Stimulated activated CD8-positive, alpha-beta memory T cell treated with anti-CD3 and anti-CD28 coated beads, Interleukin-4, amount 100 ng/mL, for 4 hours (primary cell): ENCODE measurements at places on chromosomes 11 and 22.

GRCh38 chr22:27804470-27805297 is 3.1 kb upstream of the MN1 start:
- peak; percentile 11 for DNase-seq

DNA sequence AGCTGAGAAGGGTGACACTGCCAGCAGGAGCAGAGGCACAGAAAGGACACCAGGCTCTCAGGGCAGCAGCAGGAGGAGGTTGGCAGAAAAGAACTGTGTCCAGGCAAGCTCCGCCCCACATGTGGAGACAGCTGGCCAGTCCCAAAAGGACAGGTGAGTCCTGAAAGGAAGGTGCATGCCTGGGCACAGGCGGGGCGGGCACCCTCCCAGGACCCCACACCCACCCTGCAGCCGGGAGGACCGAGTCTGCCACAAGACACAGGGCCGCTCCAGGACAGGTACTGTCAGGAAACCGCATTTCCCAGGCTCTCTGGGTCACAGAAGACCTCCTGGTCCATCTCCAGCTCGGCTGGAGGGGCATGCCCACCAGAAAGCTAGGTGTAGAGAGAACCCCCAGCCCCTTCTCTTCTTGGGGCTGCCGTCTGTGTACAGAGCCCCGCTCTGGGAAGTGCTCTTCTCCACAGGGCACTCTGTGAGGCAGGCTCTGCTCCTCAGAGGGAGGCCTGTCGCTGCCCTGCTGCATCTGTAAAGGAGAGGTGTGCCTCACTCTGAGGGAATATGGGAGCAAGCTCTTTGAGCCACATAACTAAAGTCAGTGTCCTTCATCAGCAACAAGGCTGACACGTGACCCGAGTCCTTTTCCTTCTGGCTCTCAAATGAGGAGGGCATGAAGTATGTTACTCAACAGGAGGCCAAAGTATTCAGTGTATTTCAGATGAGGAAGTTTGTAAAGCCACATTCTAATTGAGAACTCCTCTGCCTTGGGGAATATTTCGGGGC is 50.5 kb downstream of the CLTCL1 start:
- no peak for DNase-seq

DNA sequence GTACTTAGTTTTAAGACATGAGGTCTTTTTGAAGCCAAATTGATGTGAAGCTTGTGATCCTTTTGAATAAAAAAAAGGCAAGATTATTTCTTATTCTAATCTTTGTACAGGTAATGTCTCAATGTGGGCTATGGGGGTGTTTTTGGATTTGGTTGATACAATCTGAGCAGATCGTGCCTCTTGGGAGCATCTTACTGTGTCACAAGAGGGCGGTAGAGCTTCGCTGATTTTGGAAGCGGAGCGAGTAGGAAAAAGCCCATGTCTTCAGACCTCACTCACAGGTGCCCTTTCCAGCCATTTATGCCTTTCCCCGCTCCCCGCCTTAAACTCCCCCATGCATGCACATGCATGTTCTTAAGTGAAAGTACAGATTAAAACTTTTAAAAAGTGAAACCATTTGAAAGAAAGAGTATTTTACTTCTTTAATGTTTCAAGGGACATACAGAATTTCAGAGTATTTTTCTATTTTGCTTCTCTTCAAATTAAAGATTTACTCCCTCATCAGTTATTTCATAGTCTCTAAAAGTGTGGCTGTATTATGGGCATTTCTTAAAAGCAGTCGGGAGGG is 18.8 kb downstream of the DDX25 start:
- DNase-seq: no peak

GRCh38 chr11:12543596-12544415 is 130.4 kb upstream of the TEAD1 start:
- no peak for DNase-seq

DNA sequence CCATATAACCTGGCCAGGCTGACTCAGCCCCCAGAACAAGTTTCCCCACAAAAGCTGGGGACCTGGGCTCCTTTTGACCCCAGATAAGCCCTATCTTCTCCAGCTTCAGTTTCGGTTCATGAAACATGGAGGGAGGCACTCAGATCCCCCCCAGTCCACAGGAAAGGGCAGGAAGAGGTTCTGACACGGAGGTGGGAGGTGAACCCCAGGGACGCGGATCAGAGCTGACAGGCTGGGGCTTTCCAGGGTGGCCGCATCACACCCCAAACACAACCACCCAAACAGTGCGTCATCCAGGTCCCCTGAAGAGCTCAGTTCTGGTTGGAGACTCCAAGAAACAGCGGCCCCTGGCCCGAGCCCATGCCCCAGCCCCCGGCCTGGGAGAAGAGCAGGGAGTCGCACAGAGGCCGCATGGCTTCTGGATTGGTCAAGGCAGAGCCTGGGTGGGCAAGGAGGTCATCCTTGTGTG is 44.3 kb upstream of the A4GALT start:
- DNase-seq: no peak

DNA sequence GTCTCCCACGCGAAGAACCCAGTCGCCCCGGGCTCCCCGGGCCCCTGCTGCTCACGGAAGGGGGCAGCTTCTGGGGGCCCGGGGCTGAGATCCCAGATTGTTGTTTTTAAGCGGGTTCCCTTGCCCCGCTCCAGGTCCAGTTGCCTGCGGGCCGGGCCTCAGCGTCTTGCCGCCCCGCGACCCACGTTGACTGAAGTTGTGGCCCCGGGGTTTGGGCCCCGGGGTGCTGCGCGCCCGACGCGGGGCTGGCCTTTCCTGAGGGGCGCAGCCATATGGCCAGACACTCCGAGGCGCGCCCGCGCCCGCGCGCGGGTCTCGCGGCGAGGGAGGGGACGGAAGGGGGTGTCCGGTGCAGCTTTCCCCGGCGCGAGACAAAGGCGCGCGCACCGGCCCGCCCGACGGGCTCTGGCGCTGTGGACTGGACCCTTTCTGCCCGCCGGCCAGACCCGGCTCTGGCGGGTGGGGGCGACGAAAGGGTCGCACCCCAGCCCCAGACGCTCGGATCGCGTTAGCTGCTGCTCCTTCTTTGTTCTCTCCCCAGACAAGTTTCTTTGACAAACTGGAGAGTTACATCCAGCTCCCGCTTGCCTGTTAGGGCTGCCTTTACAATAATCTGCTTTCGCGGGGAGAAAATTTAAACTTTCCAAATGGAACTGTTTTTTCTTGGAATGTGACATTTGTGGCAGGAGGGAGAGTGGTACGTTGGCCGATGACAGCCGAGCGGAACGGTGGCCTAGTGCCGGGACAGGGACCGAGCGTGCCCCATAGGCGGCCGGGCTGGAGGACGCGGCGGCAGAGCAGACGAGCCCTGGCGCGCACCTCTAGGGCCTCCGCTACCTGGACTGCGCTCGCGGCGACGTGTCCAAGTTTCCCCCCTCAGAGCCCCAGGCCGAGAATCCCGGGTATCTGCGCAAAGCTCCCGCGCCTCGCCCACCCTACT is 716 bp downstream of the AMOTL1 start:
- no peak for DNase-seq

- no peak for DNase-seq
These were observed 566 bp downstream of the ATP6V1E1 start for GRCh38 chr22:17627961-17628405.

DNA sequence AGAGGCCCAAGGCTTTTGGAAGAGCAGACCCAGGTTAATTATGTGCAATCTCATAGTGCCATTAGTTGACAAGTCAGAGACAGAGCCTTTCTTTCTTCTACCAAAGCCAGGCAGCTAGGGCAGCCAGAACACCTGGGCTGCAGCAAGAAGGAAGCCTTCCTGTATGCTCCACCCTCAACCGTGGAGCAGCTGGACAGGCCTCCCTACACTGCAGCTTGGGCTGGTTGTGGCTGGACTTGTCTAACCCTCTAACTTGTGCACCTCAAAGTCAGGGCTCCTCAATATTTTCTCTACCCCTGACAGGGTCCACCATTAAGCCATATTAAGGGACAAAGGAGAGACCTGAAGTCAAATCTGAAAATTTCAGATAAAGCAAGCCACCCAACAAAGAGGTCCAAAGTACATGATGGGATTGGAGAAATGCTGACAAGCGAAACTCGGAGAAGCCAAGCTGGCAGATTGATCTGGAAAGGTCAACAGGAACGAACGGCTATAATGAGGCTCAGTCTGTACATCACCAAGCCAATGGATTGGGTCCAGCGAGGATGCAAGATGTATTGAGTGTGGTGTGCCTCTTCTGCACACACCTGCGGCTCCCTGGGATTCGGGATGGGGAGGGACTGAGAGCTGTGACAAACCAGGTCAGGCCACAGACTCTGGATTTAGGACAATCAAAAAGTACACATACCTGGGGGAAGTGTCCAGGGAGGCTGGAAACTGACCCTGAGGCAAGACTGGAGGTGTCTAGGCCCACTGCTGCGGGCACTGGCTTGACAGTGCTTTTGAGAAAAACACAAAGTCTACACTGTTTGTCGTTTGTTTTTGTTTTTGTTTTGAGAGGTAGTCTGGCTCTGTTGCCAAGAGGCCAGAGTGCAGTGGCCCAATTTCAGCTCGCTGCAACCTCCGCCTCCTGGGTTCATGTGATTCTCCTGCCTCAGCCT is 11.7 kb upstream of the SLC43A3 start:
- DNase-seq: no peak

DNA sequence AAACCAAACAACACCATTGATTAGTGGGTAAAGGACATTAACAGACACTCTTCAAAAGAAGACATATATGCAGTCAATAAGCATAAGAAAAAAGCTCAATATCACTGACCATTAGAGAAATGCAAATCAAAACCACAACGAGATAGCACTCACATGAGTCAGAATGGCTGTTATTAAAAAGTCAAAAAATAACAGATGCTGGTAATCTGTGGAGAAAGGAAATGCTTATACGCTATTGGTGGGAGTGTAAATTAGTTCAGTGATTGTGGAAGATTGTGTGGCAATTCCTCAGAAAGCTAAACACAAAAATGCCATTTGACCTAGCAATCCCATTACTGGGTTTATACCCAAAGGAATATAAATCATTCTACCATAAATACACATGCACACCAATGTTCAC is 182.6 kb downstream of the TRPC6 start:
- DNase-seq: no peak

- DNase-seq: no peak
These were observed 41.3 kb downstream of the CECR2 start for GRCh38 chr22:17410576-17410975.

DNA sequence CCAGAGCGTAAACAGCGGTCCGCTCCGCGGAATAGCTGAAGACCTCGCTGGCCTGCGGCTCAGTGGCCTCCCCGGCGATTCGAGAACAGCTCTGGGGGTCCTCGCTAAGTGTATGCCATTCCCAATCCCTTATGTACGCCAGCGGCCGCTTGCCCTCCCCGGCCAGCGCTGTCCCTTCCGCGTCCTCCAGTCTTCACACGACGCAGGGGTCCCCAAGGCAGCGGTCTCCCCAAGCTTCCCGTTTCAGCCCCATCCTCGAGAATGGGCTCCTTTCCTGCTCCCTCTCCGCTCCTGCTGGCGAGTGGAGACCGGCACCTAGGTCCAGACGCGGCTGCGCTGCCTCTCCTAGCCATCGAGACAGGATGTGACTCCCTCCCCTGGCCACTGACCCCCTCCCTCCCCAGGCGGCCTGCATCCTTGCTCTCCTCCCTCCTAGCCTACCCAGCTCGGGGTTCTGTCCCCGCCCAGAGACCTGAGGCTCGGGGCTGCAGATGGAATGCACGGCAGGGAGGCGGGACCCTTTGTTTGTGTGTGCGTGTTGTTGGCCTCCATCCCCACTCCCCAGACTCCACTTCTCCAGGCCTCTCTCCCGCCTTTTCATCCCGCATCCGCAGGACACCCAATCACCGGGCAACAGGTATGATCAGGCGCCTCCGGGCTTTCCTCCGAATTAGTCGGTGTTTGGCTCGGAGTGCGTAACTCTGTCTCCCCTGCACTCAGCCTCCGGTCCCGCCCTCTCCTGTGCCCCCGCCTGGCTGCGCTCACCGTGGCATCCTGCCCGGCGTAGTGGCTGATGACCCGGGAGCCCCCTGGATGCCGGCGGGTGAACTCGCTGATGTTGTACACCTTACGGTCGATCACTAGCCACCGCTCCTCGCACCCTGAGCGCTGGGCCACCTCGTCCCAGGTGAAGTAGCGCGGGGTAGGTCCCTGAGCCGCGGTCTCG is 740 bp downstream of the FADS1 start:
- DNase-seq: peak; percentile 49

- no peak for DNase-seq
These were observed 27.4 kb downstream of the IGLL5 start for GRCh38 chr22:22914726-22915669.

DNA sequence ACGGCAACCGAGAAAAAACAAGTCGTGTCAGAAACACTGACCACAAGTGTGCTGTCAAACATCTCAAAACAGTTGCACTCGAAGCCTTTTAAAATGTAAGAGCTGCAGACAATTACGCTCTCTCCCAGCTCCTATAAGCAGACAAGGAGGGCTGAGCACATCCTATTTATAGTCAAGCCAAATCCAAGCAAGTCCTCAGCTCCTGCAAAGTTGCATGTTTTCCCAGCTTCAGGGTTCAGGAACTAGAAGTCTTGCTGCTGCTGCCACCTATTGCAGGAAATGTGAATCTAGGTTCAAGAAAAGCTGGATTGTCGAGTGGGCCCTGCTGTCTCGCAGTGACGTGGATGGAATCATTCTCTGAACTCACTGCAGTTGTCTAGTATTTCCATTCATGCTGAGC is 15.5 kb downstream of the EFCAB6 start:
- DNase-seq: no peak

- no peak for DNase-seq
These were observed 92.9 kb downstream of the SLC17A6 start for GRCh38 chr11:22431106-22431505.

GRCh38 chr22:33470456-33470855 is 412.3 kb upstream of the SYN3 start:
- DNase-seq: no peak

- DNase-seq: no peak
These were observed 68.5 kb upstream of the SLC35C1 start for GRCh38 chr11:45736424-45736823.

- DNase-seq: no peak
These were observed 41.3 kb upstream of the RDX start for GRCh38 chr11:110337570-110338193.

DNA sequence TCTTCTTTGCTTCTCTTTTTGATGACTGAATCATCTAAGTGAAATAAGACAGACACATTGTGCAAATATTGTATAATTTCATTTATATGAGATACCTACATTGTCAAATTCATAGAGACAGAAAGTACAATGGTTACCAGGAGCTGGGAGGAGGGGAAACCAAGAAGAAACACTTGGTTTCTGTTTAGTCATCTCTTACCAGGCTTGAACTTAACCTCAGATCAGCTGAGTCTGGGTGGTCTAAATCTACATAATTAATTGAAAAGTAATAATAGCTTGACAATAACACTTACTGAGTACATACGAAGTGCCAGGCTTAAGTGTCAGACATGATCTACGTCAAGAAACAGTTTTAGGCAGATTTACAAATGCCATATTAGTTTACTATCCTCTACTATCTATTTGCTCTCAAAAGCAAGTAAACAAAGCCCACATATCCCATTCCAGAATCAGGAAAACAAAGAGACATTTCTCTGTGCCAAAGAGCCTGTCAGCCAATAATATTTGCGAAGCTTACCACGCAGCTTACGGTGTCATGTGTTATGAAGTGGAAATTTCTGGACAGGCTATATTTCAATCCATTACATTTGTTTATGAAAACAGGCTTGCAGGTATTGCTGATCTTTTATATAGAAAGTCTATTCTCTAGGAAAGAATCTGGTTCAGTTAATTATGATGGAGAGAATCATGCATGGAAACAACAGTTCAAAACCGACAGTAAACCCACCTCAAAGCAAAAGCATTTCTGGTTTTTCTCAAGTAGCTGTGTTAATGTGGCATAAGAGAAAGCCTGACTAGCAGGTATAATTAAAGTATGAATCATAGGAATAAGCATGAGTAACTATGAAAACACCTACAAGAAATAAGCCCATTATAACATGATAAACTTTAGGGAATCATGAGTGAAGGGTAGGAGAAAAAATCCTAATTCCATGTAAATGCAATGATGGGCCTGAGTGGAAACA is 2.7 kb upstream of the ARHGAP42 start:
- DNase-seq: no peak
